ENCODE measurements at places on chromosomes 3 and 15.

DNA sequence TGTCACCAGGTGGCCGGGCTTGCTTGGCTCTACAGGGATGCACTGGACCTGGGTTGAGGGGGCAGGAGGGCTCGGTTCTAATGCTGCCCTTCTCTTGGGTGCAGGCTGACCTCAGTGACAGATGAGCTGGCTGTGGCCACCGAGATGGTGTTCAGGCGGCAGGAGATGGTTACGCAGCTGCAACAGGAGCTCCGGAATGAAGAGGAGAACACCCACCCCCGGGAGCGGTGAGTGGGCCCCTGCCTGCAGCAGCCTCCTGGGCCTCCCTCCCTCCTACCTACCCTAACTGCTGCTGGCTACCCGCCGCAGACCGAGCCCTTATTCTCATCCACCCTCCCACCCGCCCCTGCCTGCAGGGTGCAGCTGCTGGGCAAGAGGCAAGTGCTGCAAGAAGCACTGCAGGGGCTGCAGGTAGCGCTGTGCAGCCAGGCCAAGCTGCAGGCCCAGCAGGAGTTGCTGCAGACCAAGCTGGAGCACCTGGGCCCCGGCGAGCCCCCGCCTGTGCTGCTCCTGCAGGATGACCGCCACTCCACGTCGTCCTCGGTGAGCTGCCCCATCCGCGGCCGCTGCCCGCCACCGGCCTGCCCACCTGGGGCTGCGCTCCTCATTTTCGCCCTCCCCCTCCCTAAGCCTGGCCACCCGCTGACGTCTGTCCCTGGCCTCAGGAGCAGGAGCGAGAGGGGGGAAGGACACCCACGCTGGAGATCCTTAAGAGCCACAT, 5.6 kb downstream of the FES start:
- no peak for DNase-seq

- DNase-seq, result peak; percentile 17
These were observed 65.0 kb downstream of the FRMD4B start for GRCh38 chr3:69320871-69321271.

DNA sequence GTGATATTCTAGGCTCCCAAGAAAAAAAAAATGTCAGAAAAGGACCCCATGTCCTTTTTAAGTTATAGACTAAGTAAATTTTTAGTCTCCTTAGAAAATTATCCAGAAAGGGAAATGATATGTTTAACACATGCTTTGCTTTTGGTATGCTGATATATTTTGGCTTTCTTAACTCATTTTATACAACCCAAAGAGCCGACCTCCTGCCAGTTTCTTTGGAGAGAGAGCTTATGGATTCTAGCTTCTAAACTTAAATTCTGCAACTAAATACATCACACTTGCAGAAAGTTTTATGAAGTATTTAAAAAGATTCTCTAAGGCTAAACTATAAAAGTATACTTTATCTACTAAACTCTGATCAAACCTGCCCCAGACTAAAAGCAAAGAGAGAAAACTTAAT, 43.9 kb upstream of the ZPLD1 start:
- no peak for DNase-seq

GRCh38 chr3:60909526-60909925, 341.7 kb downstream of the FHIT start:
- DNase-seq, result no peak

GRCh38 chr3:153138276-153139210, 23.5 kb upstream of the RAP2B start:
- no peak for DNase-seq

DNA sequence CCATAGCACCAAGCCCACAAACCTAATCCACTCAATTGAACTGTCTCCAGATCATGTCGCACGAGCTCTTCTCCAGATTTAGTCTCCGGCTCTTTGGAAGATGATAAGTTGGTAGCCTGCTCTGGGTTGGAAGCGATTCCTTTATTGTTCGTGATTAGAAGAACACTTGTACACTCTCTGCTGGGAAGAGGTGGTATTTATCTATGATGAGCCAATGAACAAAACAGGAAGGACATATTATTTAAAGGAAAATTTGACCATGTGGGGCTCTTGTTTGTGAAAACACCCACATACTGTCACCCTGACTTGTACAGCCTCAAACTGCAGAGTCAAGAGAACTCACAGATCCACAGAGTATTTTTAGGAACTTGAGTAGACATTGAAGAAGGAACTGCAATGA, 54.4 kb downstream of the MYZAP start:
- no peak for DNase-seq

- DNase-seq, result no peak
These were observed 2.6 kb upstream of the CIB2 start for GRCh38 chr15:78133801-78134200.

GRCh38 chr15:39589193-39589814, 8.4 kb downstream of the THBS1 start:
- no peak for DNase-seq

- peak; percentile 43 for DNase-seq
These were observed 31.3 kb downstream of the RPN1 start for GRCh38 chr3:128619146-128619890.

- no peak for DNase-seq
These were observed 13.0 kb upstream of the MYO5C start for GRCh38 chr15:52308446-52309153.

DNA sequence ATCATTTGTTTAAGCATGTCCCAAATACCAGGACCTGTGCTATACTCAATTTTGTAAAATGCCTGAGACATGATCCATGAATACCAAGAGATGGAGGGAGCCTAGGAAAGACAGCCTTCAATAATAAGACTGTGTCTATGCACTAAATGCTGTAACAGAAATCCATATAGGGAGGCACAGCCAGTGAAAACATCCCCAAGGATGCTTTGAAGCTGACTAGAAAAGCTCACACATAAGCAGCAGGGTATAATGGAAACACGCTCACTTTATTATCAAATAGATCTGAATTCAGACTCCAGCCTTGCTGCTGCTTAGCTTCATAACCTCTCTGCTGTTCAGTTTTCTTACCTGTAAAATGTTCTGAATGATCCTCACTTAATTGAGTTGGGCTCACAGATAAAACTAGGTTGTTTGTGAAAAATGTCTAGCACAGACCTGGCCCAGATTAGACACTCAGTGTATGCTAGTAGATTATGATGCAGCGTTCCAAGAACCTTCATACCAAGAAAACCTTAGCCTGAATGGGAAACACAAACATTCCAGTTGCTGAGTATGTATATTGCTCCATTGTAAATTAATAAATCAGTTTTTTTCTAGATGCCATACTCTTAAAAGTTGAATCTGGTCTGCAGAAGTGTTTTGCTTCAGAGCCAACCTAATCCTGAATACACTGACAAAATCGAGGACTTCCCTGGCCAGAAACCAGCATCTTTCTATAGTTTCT, 3.8 kb upstream of the LARP6 start:
- DNase-seq, result no peak

DNA sequence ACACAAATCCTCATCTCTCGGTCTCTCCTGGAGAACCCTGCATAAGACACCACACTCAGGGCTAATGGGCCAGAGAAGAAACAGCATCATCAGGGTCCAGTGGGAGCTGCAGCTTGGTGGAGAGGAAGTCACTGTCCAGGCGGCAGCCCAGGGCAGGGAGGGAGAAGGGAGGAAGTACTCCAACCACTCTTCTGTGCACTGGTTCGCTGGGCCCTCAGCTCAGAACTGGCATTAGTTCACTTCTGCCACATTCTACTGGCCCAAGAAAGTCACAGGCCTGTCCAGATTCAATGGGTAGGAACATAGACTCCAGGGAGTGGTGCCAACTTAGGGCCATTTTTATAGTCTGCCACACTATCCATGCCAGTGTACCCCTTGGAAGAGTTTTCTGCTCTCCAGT, 169.0 kb downstream of the ABHD5 start:
- no peak for DNase-seq

DNA sequence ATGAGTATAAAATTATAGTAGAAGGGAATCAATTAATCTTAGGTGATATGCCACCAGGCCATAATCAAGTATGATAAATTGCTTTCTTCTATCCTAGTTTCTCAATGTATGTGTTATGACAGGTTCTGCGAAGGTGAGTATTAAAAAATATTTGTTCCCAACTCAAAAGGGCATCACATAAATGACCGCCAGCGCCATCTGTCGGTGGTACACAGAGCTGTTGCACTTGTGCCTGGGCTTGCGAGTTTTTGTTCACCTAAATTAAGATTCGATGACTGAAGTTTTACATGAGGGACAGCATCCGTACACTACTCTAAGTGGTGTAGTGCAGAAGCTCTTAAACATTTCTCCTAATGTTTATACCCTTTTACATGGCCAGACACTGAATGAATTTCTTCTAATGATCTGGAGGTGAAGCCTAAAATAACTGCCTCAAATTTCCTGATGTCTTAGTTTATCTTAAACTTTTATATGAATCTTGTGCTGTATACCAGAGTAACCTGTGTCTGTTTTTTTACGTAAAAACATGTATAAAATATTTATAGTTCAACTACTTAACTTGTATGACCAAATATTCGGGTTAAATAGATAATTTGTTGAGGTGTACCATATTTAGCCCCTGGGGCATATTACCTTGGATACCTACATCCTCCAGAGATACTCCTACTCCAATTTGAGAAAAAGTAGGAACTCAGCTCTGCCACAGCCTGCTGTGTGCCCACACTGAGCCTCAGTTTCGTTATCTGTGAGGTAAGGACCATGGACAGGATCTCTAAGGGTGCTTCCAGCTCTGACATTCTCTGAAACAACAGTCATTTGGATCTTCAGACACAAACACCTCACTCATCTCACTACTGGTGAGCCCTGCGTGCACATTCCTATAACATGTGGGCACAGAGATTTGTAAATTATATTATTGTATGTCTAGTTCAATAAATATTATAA, 365.6 kb downstream of the MAGI1 start:
- peak; percentile 29 for DNase-seq

DNA sequence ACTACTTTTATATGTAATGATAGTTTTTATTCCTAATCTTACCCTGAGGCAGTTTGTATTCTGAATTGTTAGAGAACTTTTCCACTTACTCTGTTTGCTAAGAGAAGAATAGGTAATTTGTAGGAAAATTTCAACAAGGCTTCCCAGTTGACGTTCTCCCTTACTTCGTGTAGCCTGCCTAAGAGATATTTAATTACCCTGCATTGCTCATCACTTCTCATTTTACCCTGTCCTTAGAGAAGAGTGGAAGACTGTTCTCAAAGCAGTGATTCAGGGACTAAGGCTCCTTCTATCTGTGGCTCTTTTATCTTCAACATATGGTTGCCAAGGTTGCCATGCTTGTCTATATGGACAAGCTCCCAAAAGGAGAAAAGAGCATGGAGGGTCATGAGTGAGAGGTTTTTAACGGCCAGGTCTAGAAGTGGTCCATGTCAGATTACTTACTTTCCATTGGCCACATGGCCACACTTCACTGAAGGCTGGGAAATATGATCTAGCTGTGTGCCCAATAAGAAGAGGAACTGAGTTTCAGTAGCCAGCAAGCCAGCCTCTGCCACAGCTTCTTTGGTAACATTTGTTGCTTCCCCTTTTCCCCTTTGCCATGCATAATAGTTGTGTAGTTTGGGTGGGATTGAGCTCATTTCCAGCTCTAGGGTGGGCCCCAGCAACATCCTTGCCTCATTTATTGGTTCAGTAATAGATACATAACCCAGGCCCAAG, 22.1 kb downstream of the PDE8A start:
- no peak for DNase-seq

DNA sequence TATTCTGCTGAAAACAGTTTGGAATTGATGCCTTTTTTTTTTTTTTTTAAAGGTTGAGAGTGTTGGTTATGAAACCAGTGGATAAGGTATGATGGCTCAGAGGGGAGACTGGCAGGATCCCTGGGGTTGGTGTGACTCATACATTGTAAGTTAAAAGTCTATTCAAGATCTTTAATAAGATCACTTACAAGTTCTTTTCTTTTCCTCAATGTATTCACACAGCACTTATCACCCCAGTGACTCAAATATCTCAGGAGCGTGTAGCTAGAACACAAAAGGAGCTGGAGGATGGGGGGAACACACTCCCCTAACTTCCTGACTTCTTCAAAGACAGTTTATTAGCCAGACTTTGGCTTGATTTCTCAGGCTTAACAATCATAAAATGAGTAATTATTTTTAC, 285.3 kb downstream of the SV2B start:
- no peak for DNase-seq

DNA sequence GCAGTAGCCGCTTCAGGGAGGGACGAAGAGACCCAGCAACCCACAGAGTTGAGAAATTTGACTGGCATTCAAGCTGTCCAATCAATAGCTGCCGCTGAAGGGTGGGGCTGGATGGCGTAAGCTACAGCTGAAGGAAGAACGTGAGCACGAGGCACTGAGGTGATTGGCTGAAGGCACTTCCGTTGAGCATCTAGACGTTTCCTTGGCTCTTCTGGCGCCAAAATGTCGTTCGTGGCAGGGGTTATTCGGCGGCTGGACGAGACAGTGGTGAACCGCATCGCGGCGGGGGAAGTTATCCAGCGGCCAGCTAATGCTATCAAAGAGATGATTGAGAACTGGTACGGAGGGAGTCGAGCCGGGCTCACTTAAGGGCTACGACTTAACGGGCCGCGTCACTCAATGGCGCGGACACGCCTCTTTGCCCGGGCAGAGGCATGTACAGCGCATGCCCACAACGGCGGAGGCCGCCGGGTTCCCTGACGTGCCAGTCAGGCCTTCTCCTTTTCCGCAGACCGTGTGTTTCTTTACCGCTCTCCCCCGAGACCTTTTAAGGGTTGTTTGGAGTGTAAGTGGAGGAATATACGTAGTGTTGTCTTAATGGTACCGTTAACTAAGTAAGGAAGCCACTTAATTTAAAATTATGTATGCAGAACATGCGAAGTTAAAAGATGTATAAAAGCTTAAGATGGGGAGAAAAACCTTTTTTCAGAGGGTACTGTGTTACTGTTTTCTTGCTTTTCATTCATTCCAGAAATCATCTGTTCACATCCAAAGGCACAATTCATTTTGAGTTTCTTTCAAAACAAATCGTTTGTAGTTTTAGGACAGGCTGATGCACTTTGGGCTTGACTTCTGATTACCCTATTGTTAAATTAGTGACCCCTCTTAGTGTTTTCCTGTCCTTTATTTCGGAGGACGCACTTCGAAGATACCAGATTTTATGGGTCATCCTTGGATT, at the start of gene MLH1:
MLH1 (plus strand) TSS at position 193 of the 958 bp plus-strand sequence; CDS start at position 223, 30 bp downstream.
- no peak for DNase-seq

GRCh38 chr3:141242377-141243092, 10.9 kb downstream of the PXYLP1 start:
- no peak for DNase-seq

- no peak for DNase-seq
These were observed 226.8 kb upstream of the BHLHE40 start for GRCh38 chr3:4752201-4753072.

GRCh38 chr3:71245971-71246880, 337.3 kb downstream of the FOXP1 start:
- no peak for DNase-seq

GRCh38 chr3:65616563-65616962, 422.2 kb downstream of the MAGI1 start:
- DNase-seq, result no peak

- DNase-seq, result no peak
These were observed 308.5 kb upstream of the MDFIC2 start for GRCh38 chr3:70620956-70621355.
